ENCODE measurements at places on chromosomes 16 and 17.

DNA sequence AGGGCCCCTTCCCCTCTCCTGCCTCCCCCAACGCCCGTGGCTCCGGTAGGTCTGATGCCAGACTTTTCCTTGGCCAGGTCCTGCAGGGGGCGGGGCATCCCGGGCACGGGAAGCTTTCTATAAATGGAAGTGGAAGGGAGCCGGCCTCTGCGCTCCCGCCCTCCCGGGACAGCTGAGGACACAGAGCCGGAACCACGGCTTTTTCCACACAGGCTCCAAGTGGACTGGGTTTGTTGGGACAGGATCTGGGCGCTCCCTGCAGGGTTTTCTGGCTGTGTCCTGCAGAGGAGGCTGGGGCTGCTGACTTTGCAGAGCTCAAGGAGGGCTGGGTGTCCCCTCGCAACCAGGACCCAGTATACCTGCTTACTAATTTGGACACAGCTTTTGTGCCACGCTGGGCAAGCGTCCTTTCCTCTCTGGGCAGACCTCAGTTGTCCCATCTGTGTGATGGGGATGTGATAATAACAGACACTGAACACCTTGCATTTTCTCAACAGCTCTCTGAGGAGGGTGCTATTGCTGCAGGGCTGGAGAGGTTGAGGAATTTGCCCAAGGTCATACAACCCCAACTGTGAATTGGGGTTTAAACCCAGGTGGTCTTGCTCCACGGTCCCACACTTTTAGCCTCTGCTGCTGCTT, 1.8 kb downstream of the TNS4 start:
- DNase-seq: no peak

GRCh38 chr16:4159726-4160125, 43.5 kb upstream of the ADCY9 start:
- no peak for DNase-seq

GRCh38 chr17:64968652-64969501, 49.6 kb upstream of the LRRC37A3 start:
- DNase-seq: no peak

- DNase-seq: no peak
These were observed 438 bp downstream of the GRN start for GRCh38 chr17:44345454-44346026.

- no peak for DNase-seq
These were observed 21.3 kb downstream of the FBXL20 start for GRCh38 chr17:39380144-39380543.

DNA sequence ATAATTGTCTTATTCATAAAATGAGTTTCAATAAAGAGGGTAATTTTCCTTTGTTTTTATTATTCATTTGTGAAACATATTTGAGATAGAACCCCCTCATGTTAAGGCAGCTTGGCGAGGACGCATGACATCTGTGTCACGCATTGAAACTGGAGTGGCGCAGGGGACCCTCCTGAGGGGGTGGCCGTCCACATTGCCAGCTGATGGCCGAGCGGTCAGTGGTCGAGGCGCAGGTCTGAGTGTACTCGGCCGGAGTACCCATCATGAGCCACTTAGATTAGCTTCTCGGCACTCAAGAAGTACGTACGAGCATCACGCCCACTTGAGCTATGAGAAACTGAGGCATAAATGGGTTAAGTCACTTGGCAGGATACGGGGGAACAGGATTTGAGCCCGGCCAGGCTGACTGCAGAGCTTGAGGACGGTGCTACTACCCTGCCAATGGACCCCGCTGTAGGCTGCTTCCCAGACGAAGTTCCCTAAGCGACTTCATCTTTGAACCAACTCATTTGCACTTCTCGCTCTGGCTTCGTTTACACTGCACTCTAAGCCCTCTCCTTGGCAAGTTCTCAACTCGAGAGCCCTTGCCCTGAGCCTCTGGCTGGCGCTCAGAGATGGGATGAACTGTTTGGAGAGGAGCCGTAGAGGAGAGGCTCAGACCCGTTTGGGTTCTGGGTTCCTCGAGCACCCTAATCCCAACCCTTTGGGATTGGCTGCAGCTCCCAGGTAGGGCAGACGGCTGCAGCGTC, 91.8 kb downstream of the SDK2 start:
- DNase-seq: no peak

GRCh38 chr16:66926171-66926947, 1.0 kb upstream of the RRAD start:
- no peak for DNase-seq

DNA sequence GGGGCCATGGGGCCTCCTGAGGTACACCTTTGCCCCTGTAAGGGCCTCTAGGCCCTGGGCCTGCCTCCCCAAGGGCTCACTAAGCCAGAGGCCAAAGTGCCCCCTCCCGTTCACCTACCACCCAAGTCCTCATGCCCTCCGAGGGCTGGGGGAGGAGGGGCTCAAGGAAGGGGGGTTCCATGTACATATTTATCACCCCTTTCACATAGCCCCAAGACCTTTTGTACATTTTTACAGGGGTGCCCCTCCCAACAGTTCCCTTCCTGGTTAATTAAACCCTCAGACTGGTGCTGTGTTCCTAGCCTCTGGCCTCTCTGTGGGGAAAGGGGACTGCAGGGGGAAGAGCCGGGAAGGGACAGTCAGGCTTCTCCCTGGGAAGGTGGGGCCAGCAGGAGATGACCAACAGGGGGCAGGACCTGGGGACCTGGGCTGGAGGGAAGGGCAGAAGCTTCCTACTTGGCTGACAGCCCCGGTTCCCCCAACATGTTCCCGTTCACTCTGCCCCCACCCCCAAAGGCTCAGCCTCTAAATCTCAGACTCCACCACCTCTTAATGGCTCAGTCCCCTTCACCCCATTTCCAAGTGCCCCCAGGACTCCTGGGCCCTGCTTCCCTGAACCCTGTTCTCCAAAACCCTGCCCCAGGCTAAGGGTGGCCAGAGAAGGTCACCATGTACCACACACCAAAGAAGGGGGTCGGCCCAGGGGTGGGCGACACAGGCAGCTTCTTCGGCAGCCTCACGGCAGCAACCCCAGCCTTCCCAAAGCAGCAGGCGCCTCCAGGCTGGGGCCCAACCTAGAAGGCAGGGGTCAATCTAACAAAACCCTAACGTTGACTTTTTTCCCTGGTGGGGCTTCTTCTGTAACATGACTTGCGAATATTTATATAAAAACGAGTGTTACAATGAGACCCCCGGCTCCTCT, 11.9 kb downstream of the FBRS start:
- no peak for DNase-seq

DNA sequence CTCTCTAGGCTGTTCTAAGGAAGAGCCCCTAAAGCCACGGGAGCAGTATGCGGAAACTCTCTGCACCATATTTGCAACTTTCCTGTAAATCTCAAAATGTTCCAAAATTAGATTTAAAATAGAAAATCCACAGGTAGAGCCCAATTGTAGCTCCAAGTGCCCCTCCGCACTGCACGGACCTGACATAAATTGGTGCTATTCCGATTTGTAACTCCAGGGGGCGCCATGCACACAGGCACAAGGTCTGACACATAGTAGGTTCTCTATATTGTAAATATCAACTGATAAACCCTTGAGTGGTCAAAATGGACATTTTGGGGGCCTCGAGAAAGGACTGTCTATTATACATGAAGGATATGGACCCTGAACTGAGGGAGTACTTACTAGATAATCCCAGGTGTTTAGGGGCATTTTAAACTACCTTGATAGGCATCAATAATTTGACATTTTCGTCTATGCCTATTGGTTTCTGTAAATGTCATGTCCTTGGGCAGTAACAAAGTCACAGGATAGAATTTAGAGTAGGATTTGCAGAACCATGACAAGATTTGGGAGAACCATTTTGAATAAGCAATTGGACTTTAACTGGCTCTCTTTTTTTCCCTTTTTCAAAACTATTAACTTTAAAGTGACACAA, 36.6 kb upstream of the TMEM132E start:
- no peak for DNase-seq

- no peak for DNase-seq
These were observed 10.0 kb downstream of the PITPNC1 start for GRCh38 chr17:67386965-67387551.

- DNase-seq: no peak
These were observed 91.7 kb downstream of the TANGO6 start for GRCh38 chr16:68935008-68935407.

DNA sequence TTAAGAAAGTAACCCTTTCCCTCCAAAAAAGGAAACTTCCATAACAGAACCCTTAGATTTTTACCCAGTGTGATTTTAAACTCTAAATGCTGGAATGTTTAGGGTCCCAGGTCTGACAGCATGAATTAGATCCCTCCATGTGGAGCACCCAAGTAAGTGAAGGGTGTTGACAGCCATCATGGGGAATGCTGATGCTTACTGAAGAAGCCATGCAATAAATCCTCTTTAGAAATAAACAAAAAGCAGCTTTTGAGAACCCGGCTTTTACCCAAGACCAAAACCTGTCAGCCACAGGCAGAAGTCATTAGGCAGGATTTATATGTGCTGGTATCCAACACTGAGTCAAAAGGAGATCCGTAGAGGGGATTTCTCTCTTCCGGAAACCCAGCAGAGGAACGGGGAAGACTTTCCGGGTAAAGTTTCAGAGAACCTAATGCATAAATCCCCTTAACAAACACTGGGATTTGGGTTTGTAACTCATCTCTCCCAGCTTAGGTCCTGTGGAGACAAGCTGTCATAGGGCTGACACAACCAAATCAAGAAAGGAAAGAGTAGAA, 287.5 kb downstream of the IRX3 start:
- no peak for DNase-seq

DNA sequence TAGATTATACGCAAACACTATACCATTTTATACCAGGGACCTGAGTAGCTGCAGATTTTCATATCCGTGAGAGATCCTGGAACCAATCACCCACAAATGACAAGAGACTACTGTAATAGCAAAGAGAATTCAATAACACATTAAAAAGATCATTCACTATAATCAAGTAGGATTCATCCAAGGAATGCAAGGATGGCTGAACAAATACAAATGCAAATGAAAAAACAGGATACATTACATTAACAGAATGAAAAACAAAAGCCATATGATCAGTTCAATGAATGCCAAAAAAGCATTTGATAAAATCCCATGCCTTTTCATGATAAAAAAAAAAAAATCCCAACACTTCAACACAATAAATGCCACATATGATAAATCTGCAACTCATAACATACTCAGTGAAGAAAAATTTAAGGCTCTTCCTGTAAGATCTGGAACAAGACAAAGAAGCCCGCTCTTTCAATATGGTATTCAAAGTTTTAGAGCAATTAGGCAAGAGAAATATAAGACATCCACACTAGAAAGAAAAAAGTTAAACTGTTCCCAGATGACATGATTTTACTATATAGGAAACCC, 29.0 kb downstream of the N4BP1 start:
- no peak for DNase-seq

DNA sequence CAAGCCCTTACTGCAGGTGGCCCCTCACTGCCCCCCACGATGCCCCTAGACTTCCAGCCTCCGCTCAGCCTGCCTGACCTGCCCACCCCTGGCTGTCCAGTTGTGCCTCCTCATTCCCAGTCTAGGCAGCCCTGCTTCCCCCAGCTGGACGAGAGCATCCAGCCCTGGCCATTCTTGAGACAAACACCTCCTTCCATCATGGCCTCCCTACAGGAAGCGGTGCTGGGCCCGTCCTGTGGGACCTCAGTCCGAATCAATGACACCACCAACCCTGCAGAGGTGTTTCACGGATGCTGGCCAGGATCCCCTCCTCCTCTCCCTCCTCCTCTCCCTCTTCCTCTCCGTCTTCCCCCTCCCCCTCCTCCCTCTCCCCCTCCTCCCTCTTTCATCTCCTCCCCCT, 28.3 kb downstream of the CCDC40 start:
- no peak for DNase-seq

- no peak for DNase-seq
These were observed 32.5 kb upstream of the FA2H start for GRCh38 chr16:74807052-74807646.

- DNase-seq: no peak
These were observed 62.0 kb downstream of the RPH3AL start for GRCh38 chr17:290626-291025.

- DNase-seq: no peak
These were observed 13.2 kb upstream of the SPN start for GRCh38 chr16:29649588-29650494.

GRCh38 chr17:563616-564015, 151.0 kb downstream of the VPS53 start:
- no peak for DNase-seq

GRCh38 chr16:68374246-68374805, 63.5 kb downstream of the PRMT7 start:
- no peak for DNase-seq

DNA sequence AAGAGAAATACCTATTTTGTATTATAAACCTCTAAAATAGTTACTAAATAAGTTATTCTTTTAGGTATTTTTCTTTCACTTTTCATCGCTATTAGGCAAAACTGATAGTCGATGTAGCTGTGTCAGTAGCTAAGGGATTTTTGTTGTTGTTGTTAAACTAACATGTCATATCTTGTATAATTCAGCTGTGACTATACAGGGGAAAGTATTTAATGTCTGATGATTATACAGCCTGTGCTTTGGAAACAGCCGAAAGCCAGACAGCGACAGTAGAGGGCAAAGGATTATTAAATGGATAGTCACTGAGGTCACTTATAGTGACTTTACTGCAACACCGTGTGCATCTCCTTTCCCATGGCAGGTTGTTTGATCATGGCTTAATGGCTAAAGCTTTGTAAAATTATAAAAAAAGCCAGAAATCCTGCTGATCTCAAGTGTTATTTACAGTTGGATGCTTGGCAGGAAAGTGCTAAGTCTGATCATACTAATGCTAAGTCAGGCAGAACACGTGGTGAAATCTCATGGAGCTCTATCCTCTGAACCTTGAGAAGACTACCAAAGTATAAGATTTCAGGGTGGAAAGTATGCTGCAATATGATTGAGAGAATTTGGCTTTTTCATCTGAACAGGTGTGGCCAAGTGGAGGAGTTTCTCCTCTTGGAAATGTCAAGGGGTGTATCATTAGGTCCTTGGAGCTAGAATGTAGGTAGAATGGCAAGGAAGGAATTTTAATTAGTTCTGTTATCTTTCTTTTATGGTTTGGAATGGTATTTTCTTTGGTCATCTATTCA, 88.4 kb downstream of the FTO start:
- DNase-seq: no peak

- no peak for DNase-seq
These were observed 29.3 kb downstream of the CRISPLD2 start for GRCh38 chr16:84848986-84849634.

DNA sequence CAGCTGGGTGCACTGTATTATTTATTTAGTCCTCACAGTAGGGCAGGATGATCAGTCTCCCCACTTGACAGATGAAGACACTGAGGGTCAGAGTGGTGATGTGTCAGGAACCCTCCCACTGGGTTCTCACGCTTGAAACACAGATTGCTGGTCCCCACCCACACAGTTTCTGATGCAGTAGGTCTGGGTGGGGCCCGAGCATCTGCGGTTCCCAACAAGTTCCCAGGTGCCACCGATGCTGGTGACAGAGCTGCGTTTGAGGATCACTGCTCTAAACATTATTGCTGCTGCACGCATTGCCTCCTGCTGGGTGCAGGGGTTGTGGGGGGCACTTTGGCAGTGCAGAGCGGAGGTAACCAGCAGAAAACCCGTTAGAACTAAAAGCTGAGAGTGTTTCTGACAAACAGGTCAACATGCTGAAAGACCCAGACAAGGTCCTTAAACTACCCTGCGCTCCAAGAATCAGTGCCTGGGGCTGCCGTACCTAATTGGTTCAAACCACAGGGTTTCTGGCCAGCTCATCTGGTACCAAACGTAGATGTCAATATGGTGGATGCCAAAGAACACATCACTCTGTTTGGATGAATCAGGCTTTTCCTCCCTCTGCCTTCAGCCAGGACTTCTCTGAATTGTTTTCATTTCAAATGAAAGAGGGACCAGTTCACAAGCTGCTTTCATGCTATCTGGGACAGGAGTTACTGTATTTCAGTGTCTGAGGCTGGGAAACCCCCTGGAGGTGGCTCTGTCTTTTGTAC, 76.0 kb downstream of the ABCC1 start:
- DNase-seq: no peak

Measured in HS-27A (cell line).